HCEC 1CT (cell line): ENCODE measurements at places on chromosomes 16 and 17.

- no peak for DNase-seq
Measured at GRCh38 chr16:72626623-72627022, 421.3 kb downstream of the ZFHX3 start.

DNA sequence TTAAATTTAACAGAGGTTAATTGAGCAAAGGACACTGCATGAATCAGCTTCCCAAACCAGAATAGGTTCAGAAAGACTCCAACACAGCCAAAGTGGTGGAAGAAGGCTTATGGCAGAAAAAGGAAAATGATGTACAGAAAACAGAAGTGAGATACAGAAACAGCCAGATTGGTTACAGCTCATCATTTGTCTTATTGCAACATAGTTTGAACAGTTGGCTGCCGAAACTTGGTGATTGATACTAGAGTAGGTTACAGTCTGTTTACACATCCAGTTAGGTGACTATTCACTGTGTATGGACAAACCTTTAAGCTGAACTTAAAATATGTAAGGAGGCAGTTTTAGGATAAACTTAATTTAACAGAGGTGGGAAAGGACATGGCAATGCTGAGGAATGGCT, 18.3 kb downstream of the TMEM100 start:
- DNase-seq: no peak

DNA sequence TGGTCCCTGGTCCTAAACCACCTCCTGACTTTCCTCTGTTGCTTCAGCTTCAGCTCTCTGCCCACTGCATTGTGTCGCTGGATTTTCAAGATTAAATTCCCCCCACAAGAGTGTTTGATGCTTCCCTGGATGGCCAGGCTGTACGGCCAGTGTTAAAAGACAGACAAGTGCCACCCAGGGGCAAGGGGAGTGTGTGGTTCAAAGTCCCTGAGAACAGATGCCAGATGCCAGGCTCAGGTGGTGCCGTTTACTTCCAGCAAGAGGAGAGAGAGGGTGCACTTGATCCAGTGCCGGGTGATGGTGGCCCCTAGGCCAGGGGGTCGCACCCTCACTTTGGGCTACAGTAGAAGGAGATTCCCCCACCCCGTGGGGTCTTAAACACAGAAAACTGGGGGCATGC, 109.2 kb downstream of the RPTOR start:
- no peak for DNase-seq

DNA sequence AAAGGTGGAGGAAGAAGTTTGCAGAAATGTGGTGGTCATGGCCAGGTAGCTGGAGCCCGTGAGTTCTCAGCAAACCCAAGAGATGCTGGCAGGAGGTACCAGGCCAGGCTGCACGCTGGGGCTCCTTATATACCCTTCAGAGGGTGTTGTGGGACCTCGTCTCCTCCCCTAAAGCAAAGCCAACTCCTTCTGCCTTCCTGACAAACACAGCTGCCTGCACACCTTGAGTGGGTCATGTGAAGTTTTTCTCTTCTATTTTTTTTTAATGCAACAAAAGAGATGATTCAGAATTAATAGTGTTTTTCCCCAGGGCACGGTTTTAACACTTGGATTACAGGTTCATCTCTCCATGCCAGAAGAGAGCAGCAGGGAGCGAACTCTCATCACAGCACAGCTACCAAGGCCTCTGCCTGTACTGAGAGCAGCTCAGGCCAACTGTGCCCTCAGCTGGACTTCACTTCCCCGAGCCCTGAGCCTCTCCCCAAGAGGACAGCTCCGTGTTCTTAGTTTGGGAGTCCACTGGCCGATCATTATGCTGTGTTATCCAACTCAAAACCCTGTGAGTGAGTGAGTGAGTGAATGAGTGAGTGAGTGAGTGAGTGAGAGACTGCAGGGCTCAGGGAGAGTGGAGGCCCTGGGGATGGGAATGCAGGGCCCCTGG, at the start of gene KRT15:
TSS of gene KRT15 (minus strand) at position 102 of the 661 bp plus-strand sequence. CDS start at position 39, 63 bp downstream.
- no peak for DNase-seq

DNA sequence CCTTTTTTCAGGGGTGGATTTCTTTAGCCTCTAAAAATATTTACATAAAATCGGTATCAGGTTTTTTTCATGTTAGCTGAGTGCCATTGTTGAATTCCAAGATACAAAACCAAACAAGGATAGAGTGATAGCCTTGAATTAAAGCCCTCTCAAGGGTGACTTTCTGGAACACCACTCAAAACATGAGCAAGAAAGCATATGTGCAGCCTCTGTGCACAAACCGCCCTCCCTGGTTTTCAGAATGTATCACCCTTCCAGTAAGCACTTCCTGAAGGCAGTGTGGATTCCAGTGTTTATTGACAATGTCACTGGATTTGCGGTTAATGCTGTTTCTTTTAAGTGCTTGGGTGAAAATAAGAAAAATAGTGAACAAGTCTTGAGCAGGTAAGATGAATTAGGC, 597.7 kb downstream of the TMEM114 start:
- no peak for DNase-seq

- DNase-seq: no peak
Measured at GRCh38 chr17:69876757-69877156, 198.3 kb upstream of the KCNJ16 start.

GRCh38 chr16:29775742-29776408, 2.2 kb upstream of the ZG16 start:
- DNase-seq: no peak

DNA sequence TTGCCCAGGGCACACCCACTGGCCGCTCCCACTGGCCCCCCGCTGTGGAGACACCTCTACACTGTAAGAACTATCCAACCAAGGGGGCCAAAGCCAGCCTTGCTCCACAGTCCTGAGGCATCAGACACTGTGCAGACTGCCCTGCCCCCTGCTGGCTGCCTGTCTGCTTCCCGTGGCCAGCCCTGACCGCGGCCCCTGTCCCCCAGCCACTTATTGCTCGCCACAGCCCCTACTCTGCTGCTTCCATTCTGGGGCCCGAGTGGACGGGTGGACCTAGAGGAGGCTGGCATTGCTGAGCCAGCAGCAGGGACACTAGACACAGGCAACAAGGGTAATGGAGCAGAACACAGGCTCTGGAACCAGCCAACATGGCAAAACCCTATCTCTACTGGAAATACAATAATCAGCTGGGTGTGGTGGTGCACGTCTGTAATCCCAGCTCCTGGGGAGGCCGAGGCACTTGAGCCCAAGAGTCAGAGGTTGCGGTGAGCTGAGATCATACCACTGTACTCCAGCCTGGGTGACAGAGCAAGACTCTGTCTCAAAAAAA, 19.7 kb upstream of the LRRC37A3 start:
- no peak for DNase-seq

GRCh38 chr17:82568997-82569393, 49.5 kb downstream of the FOXK2 start:
- no peak for DNase-seq

DNA sequence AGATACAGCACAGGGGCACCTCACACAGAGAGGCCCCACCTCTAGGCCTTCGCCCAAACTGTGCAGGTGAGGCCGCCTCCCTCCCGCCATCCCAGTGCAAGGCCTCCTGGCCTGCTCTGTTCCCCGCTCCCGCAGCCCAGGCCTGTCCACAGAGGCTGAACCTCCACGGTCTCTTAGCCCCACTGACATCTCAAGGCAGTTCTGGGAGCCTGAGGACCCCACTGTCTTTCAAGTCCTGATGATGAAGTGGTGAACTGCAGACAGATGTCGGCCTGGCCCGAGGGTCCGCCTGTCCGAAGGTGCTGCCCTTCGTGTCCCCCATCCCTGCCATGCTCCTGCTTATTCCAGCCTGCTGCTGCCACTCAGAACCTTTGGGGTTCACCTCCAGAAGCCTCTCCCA, 32.3 kb downstream of the ENGASE start:
- no peak for DNase-seq

DNA sequence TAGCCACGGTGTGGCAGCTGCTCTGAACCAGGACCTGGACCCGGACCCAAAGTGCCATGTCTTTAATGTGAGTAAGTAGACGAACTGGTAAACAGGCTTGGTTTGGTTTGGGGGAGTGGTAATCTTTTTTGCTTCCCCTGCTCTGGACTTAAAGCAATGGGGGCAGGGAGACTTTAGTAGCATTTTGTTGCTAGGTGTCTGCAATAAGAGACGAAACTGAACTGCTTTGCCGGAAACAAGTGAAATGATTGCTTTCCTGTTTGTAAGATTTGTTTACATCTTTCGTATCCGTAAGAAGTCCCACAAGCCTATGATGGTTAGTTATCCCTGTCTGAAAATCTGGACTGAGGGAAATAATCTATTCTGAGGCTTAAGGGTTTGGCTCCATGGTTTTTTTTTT, 21.5 kb downstream of the PRCD start:
- DNase-seq: peak; percentile 46

- DNase-seq: no peak
Measured at GRCh38 chr17:76145231-76146052, 4.4 kb upstream of the FOXJ1 start.

DNA sequence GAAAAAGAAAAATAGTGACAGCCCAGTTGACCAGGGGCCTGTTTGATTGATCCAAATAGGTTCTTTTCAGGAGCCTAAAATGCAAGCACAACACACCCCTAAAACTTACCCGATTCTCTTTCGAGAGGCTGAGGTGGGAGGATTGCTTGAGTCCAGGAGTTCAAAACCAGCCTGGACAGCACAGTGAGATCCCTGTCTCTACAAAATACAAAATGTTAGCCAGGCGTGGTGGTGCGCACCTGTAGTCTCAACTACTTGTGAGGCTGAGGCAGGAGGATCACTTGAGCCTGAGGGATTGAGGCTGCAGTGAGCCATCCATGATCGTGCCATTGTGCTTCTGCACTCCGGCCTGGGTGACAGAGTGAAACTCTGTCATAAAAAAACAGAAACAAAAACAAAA, 1.5 kb upstream of the KIF19 start:
- no peak for DNase-seq

- DNase-seq: no peak
Measured at GRCh38 chr16:1293921-1294656, 15.3 kb upstream of the UBE2I start.

DNA sequence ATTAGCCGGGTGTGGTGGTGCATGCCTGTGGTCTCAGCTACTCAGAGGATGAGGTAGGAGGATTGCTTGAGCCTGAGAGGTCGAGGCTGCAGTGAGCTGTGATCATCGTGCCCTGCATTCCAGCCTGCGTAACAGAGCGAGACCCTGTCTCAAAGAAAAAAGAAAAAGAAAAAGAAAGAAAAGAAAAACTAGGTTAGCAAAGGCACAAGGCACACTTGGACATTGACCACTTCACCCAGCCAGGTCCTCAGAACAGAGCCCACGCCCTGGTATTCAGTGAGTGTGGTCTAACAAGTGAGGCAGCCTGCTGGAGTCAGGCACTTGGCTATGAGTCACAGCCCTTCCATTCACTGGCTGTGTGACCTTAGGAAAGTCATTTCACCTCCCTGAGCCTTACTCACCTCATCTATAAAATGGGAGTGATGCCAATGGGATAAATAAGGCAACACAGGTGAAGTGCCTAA, 10.4 kb downstream of the MILR1 start:
- DNase-seq: peak; percentile 60

- DNase-seq: no peak
Measured at GRCh38 chr17:29594519-29595090, 1.7 kb downstream of the ANKRD13B start.

GRCh38 chr16:28003923-28004322, 59.6 kb downstream of the GSG1L start:
- DNase-seq: no peak

GRCh38 chr16:50335196-50335958, 33.4 kb downstream of the BRD7 start:
- peak; percentile 20 for DNase-seq
